ENCODE measurements at places on chromosomes 5 and 9.

DNA sequence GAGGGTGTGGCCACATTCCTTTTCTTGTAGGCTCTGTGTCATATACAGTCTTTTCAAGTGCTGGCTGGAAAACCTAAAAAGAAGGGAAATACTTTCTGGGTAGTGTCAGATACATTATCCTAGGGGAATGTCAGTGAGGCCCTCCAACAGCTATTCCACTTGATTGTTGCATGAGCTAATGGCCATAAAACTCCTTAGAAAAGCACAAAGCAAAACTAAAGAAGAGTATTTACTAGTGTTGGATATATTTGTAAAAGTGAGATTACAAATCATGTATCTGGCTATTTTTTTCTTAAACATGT lies 829 bp downstream of the ANXA1 start:
- peak; percentile 44 for DNase-seq

DNA sequence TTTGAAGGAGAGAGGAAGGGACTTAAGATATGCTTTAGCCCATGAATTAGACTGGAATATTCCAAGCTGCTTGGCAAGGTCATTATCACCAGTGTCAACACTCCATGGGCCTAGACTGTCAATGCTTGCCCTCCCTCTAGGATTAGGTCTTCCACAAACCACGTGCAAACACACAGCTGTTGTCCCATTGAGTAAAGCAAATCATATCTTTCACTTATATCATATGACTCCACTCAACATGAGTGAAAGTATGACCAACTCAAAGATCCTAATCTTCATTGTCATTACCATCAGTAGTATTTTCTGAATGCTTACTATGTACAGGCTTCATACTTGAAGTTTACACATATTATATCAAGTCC lies 57.0 kb upstream of the GRAMD2B start:
- no peak for DNase-seq

GRCh38 chr5:36723912-36724311 lies 117.5 kb downstream of the SLC1A3 start:
- peak; percentile 17 for DNase-seq

DNA sequence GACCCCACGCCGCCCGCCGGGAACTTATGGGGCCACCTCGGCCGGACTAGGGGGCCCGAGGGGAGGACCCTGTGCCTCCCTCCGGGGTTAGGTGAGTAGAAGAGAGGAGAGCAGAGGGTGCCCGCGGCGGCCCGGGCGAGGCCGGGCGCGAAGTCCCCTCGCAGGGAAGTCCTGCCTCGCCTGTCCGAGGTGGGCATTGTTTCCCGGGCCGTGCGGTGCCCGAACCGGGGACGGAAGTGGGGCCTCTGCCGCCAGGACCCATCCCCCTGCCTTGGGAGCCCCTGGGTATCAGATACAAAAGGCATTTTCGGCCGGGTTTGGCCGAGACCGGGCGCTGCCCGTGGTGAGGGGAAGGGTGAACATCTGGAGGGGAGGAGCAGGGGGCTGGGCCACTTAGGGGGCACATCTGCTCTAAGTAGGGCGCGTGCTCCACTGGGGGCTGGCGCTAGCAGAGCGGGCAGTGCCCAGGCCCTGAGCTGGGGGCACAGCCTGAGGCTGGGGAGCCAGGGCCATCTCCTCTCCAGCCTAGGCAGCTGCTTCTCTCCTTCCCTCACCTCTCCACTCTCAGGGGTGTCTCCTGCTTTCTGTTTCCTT lies 48.2 kb downstream of the DAB2IP start:
- no peak for DNase-seq

DNA sequence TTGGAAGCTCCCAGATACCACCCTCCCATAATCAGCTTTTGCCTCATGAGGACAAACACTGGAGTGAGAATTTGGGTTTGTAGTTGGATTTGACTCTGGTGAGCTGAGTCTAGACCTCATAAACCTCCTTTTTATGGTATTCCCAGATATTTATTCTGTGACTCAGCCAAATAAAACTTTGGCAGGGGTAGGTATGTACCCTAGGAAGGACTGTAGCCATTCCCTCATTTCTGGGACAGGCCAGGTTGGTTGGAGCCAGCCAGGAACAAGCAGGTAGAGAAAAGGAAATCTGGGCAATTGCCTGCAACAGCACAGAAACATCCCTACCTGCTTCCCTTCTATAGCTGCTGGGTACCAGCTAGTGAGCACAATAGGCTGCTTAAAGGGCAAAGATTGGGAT lies 19.4 kb downstream of the ENHO start:
- DNase-seq = no peak

DNA sequence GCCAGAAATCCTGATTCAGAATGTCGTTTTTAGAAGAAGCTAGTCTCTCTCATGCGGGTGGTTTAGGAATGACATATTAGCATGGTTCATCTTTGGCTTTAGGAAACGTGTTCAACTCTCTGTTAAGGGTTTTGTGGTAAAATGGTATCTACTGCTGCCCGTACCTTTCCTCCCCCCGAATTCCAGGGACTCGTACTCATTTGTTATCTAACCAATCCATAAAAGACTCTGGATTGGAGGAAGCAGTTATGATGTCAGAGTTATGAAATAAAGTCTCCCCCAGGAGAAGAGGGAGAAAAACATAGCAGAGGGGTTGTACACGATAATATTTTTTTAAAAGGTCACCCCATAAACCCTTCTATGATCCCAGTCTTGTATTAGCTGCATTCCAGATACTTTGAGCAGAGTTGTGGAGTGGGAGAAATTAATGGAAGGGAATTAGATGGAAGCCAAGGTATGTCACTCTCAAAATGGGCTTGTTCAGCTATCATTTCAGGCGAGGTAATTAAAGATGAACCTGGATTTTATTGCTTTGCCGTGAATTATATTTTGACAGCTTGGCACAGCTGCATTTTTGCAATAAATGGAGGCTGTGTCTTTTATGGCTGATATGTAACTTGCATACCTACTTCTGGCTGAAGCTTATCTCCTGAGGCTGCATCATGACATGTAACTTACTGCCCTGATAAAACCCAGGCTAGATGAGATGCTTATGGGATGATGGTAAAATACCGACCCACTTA lies 31.3 kb downstream of the RAI14 start:
- peak; percentile 90 for DNase-seq
